ENCODE measurements at places on chromosomes 3 and 15. TPM values are rescaled to one million over a fixed set of nuclear protein-coding genes. Genes with fewer than 3 reads are reported as not detected.

MKRN2OS gene
- total RNA-seq = not detected

DNA sequence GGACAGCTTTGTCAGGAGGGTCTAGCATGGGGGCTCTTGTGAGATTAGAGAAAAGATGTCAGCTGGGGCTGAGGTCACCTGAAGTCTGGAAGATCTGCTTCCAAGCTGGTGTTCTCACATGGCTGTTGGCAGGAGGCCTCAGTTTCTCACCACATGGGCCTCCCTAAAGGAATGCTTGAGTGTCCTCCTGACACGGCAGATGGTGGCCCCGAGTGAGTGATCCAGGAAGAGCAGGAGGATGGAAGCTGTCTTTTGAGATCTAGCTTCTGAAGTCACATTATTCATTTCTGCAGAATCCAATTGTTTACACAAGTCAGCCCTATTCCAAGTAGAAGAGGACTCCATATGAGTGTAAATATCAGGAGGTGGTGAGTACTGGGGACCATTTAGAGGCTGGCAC lies 344.0 kb upstream of the PROK2 start:
- no peak for DNase-seq

DNA sequence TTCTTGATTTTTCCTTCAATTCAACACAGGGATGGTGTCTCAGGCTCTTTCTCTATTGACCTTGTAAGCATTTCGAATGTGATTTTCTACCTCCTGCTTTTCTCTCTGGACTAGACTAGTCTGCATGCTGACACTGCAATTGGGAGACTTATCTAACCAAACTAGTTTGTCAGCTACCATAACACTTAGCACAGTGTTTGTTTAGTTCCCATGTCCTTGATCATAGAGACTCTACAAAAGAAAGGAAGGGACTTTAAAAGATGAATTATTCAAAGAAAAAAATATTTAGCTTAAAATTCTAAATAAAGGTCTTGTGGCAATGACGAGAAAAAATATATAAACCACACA lies 407.0 kb downstream of the ERC2 start:
- DNase-seq = no peak

SLC25A36 gene
- 37.4 TPM for total RNA-seq

DNA sequence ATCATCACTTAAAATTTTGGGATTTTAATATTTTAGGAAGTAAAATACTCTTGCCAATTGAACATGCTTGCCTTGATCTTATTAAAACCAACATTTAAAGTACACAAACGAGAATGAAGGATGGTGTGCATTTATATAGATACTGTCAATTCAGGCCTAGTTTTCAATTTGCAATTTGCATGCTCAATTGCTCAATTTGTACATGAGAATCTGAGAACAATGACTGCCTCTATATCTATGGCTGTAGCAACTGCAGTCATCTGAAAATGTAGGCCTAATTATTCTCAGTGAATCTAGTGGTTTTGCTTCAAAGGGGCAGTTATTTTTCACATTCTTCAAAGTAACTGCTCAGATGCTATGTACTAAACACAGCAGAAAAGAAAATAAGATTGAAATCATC lies 18.8 kb downstream of the ZBBX start:
- no peak for DNase-seq
